AG09319 (cell line): ENCODE measurements at places on chromosomes 3 and 15.

DNA sequence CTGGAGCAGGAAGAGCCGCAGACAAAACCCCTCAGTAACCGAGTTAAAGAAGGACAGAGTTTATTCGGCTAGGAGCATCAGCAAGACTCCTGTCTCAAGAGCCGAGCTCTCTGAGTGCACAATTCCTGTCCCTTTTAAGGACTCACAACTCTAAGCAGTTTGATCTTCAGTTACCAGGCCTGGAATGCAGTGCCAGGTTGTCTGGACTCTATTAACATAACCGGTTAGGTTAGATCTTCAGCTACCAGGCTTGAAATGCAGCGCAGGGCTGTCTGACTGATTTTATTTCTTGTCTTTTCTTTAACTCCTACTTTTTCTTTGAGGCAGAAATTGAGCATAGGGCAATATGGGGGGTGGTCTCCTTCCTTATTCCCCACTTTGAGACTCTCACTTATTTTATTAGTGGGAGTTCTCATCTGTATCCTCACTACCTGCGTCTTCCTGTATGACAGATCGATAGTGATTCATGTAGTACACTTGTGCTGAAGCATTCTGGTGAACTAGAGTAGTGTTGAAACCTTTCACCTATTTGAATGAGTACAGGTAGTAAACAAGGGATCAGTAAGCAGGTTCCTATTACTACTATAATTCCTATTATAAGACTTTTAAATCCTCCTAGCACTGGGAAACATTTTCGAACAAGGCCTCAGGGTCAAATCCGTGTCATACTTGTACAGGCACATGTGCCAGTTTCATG is 325.0 kb downstream of the CGGBP1 start:
- no peak for DNase-seq

DNA sequence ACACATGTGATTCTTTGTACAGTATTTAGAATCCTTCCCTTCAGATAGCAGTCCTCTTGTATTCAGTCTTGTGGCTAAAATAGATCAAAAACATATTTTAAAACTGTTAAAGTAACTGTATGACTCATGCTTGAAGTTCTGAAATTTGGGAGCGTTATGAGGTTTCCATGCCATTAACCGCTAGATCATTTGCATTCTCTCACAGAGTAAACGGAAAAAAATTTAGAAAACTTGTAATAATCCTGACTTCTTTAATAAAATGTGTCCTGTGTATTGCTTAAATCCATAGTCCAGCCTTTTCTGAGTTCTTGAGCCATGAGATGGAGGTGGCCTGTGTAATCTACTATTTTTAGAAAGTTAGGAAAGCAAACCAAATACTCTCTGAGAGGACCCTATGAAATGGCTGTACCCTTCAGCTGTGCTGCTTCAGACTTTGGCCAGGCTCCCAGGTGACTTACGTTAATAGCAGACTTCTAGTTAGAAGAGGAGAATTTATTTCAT is 33.8 kb downstream of the MBNL1 start:
- peak; percentile 75 for DNase-seq

GRCh38 chr3:79255702-79256101 is 512.1 kb downstream of the ROBO1 start:
- DNase-seq: no peak

DNA sequence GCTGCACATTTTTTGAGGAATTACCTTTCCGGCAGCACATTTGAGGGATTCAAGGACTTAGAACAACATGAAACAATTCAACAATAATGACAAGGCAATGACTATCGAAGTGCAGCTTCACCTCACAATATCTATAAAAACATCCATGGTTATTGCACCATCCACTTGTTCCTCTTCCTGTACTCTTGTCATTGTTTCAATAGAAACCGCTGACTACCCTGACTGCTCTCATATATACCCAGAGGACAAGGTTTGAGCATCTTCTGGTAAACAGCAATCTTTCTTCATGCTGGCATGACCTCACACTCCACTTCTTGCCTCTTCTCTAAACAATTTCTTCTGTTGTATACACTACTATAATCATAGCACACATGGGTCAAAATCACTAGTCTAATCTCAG is 864.9 kb downstream of the FHIT start:
- no peak for DNase-seq

GRCh38 chr15:45376967-45377608 is 1.3 kb downstream of the GATM start:
- no peak for DNase-seq

GRCh38 chr3:67000009-67000408 is 1.9 kb downstream of the KBTBD8 start:
- DNase-seq: no peak
